ENCODE measurements at places on chromosomes 12 and 14.

DNA sequence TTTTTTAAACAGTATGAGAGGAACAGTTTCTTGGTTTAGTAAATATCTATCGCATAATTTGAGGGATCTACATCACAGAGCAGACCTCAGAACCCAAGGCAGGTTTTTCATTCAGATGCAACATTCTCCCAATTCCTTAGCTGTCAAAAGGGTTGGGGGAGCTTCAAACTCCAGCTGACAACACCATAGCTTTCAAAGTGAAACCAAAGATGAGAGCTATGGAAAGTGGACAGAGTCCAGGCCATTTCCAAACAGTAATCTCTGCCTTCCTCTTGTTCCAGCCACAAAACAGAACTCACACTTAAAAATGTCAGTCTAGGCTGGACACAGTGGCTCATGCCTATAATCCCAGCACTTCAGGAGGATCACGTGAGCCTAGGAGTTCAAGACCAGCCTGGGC lies 87.8 kb downstream of the SPRING1 start:
- no peak for DNase-seq

GRCh38 chr12:98418357-98419075 lies 96.9 kb upstream of the TMPO start:
- no peak for DNase-seq

GRCh38 chr14:50823051-50823761 lies 7.8 kb downstream of the NIN start:
- DNase-seq: no peak

GRCh38 chr14:29370024-29370423 lies 557.6 kb downstream of the PRKD1 start:
- no peak for DNase-seq

DNA sequence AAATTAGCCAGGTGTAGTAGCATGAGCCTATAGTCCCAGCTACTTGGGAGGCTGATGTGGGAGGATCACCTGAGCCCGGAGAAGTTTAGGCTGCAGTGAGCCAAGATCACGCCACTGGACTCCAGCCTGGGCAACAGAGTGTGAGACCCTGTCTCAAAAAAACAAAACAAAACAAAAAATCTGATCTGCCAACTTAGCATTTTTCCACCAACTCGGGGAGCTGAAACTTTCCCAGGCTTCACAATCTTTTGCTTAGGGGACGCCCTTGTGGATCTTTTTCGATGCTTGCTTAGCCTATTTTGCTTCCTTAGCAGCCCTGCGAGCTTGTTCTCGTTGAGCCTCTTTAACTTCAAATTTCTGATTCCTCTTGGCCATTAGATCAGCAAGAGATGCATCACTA lies 13.8 kb downstream of the CCDC177 start:
- no peak for DNase-seq

GRCh38 chr14:76500480-76500879 lies 124.5 kb downstream of the ESRRB start:
- no peak for DNase-seq

GRCh38 chr14:68551045-68551683 lies 241.7 kb downstream of the ZFP36L1 start:
- no peak for DNase-seq

Measured in GDM1 (cell line).